ENCODE measurements at places on chromosomes 3 and 15.

GRCh38 chr15:77009646-77010311 lies 14.9 kb downstream of the PSTPIP1 start:
- DNase-seq = no peak

- DNase-seq = no peak
Measured at GRCh38 chr3:139830817-139831216, 104.2 kb upstream of the CLSTN2 start.

GRCh38 chr15:48794697-48795134 lies 16.2 kb downstream of the CEP152 start:
- DNase-seq = no peak

DNA sequence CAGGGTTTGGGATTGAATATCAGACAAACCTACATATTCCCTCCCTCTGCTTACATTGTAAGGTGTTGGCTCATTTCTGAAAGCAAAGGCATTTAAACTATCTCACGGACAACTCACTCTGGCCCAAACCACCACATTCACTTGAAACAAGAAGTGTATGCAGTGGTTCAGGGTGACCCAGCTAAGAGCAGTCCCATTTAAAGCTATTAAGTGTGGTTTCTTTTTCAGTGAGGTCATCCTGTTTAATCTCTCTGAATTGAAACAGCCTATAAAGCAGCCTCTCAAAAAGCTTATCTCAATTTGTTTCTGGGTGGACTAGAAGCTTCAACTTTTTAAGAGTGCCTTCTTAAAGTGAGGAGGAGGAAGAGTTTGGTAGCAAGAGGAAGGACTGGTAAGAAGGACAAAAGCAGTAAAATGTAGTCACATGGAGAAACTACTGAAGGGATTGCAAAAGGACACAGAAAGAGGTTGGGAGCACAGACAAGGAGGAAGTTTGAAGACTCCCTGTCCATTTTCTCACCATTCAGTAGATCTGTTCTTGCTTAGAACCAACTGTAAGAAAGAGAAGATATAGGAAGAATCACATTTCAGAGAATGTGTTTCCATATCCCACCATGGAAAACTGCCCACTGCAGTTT lies 151.6 kb downstream of the TMCO5A start:
- DNase-seq = no peak

GRCh38 chr3:146543461-146544001 lies 876 bp downstream of the PLSCR1 start:
- no peak for DNase-seq

DNA sequence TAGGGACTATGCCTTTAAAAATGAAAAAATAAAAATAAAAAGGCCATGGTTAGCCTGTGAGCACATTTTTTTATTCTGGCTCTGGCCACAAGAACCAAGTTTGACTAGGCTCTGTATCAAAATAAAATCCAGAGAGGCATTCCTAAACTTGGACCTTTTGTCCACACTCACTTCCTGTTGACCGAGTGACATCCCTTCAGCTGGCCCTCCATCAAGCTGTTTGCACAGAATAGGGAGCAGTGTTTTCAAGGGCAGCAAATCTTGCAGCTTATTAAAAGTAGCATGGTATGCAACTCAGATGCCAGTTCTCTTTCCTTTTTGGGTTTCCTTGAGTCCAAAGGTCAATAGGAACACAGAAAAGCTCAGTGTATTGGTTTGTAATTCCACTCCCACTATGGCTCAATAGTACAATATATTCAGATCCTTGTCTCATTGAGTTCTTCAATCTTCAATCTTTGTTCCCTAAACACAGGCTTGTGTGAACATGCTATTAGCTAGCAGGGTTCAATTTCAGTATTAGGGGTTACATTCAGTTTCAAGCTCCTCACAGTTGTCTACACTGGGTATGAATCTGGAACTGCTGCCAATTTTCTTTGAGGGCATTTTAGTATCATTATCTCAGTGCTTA lies 244.5 kb downstream of the RBMS3 start:
- no peak for DNase-seq

- DNase-seq = no peak
Measured at GRCh38 chr15:98715401-98715800, 67.1 kb downstream of the IGF1R start.

GRCh38 chr3:111787556-111788463 lies 71.3 kb upstream of the PHLDB2 start:
- DNase-seq = no peak

DNA sequence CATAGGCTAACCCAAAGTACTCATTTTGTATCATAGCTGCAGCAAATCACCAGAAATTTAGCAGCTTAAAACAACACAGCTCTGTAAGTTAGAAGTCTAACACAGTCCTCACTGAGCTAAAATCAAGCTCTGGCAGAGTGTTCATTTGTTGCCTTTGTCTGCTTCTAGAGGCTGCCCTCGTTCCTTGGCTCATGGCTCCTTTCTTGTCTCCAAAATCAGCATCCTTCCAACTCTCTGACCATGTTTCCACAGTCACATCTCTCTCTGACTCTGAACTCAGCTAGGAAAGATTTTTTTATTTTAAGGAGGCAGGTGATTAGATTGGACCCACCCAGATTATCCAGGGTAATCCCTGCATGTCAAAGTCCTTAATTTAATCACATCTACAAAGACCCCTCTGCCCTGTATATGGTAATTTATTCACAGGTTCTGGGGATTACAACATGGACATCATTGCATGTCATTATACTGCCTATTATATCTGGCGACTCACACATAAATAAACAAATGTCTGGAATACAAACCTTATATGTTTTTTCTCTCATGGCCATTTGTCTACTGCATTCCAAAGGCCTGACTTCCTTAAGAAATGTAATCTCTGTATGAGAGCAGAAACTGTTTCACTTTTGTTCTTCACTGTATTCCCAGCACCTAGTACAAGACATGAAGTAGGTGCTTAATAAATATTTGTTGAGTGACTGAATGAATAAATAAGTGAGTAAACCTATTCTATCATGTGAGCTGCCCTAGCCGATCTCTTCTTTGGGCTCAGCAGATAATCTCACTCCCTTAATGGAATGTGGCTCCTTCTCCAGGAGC lies 15.1 kb upstream of the UACA start:
- DNase-seq = no peak

GRCh38 chr15:78398076-78398825 lies 39.8 kb upstream of the IREB2 start:
- DNase-seq = no peak

- peak; percentile 46 for DNase-seq
Measured at GRCh38 chr3:192409838-192410683, 317.3 kb downstream of the FGF12 start.

DNA sequence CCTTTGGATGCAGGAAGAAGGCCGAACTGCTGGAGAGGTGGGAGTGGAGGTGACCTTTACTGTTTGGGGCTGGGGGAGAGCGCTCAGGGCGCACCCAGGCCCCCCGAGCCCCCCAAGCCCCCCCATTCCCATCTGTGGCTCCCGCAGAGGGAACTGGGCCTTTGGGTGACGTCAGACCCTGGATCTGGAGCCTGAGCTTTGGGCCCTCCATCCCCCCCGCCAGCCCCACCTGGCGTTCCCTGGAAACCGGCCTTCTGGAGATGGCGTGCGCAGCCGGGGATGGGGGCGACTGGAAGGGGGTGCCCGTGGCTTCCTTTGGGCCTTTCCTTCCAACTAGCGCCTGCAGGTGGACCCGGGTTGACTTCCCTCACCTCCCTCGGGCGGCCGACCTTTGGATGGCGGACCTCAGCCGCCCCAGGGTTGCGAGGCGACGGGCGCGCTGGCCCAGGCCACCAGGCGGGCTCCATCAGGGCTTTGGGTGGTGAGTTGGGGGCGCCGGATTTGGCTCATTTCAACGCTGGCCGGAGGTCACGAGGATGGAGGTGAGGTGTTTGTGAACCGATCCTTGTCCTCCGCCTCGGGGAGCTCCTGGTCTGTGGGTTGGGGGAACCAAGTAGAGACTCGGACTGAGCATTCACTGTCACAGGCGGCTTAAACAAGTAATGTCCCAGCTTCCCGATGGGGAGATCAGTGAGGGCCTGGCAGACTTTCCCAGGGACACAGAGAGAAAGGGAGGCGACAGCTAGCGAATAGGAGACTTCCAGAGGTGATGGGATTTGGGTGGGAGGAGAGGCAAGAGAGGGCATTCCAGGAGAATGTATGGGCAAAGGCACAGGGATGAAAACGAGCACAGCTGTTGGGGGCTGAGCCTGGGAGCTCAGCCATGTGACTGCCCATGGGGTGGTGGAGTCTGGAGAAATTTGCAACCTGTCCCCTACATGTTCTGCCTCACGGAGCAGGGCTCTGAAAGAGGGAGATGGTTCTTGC lies 709 bp downstream of the SCAMP5 start:
- no peak for DNase-seq

GRCh38 chr15:48175126-48175525 lies 3.0 kb downstream of the MYEF2 start:
- DNase-seq = no peak

DNA sequence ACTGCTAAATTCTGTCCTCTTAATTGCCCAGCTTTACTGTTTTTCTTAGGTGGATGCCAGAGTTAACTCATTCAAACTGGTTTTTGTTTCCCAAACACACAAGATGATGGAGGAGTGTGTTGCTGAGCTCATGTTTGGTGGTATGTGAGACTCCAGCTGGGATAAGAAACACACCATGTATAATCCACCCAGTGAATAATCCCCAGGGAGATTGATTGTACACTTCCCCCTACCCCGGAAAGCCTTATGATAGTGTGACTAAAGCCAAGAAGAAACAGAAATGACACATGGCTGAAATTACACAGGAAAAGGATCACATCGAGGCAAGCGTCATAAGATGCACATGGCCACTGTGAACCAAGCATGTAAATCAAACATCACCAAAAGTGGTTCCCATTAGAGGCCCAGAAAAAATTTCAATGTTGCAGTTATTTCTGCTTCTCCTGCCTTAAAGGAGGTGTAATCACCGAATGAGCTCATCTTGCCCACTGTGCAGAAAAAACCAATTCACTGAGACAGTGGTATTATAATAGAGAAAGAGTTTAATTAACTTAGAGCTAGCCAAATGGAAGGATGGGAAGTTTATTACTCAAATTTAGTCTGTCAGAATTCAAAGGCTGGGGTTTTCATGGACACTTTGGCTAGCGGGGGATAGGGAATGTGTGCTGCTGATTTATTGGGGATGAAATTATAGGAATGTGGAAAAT lies 56.7 kb upstream of the MAGI1 start:
- no peak for DNase-seq

GRCh38 chr3:158771982-158772381 lies 29.9 kb upstream of the MFSD1 start:
- no peak for DNase-seq

GRCh38 chr3:119794971-119795612 lies 13.2 kb downstream of the NR1I2 start:
- DNase-seq = peak; percentile 57

- DNase-seq = no peak
Measured at GRCh38 chr3:51328206-51328605, 56.9 kb upstream of the MANF start.

DNA sequence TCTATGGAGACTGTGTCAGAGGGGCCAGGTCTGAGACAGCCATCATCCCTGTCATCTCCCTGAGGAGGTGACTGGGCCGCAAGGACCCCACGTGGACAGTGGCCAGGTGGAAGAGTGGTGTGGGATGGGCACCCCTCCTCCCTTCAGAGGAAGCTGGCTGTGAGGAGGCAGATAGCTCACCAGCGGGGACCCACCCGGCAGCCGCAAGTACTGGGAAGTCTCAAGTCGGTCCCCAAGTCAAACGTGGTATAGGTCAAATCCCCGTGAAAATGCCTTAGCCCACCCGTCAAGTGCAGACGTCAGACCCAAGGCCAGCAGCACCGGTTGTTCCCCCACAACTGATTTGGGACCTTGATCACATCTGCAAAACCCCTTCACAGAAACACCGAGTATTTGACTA lies 12.3 kb upstream of the KLF13 start:
- DNase-seq = no peak

DNA sequence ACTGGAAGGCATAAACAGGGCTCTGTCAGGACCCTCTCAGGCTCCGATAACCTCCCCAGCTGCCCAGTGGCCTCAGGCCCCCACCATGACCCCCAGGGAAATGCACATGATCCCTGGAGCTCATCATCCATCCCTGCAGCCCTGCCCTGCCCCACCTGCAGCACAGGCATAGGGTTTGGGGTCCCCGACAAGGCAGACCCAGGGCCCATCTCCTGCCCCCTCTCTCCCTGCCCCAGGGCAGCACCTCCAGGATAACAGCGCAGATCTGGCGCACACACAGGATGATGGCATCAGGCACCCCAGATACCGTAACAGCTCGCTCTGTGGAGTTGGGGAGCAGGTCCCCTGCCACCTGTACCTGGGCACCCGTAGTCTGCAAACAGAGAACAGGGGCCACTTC lies 4.5 kb downstream of the GPR62 start:
- DNase-seq = no peak

DNA sequence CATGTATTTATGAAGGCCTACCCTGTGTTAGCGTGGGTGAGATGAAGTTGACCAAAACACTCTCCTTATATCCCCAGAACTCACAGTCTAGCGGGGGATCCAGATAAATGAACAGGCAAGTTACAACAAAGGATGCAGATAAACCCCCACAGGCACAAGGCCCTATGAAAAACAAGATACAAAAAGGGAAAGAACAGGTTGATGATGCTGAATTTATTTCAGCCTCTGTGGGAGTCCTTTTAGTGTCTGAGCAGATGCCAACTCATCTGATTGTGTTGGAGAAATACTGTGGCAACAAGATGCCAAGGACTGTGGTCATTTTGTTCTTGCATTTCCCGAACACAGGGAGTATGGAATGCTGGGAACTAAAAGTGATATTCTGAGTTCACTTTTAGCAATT lies 300.0 kb downstream of the CHST2 start:
- no peak for DNase-seq

DNA sequence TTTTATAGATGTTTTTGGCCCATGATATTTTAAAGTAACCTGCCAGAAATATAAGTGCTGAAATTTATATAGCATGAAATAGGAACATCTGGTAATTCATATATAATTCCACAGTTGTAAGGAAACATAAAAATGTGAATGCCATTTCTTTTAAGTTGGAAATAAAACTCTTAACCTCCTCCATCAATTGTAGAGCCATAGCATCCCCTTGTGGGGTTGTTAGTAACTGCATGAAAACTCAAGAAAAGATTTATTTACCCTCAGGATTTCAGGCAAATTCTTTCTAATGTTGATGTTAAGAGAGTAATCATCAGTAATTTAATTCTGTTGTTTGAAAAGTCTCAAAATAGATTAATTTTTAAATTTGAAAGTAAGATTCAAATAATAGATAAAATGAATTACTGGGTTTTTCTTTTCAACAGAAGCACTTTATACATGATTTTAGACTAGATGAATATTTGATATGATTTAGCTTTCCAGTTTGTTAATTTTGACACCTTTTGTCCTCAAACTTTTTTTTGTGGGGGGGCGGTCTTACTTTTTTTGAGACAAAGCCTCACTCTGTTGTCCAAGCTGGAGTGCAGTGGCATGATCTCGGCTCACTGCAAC lies 74.7 kb downstream of the RASA2 start:
- peak; percentile 63 for DNase-seq

DNA sequence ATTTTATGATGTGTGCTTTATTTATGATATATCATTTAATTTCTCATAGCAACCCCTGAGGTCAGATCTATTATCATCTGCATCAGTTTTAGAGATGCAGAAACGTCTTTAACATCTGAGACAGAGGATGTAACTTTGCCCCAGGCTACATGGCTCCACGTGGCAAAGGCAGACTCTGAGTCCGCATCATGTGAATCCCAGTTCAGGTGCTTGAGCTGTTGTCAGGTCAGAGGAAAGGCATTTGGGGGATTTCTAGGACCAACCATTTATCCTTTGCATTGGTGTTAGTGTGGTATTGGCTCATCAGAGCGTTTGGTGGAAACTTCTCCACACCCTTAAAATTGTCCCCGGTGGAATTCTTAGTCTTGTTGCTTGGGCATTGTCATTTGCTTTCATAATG lies 10.8 kb downstream of the CACNA2D3 start:
- no peak for DNase-seq
